ENCODE measurements at places on chromosomes 2 and 18. TPM values are rescaled to one million over a fixed set of nuclear protein-coding genes. Genes with fewer than 3 reads are reported as not detected.

The LAMA3 gene
- 2.1 TPM for total RNA-seq

The CBLN2 gene
- total RNA-seq, result 0.17 TPM

The MC4R gene
- not detected for total RNA-seq

The ZNF519 gene
- 18.5 TPM for total RNA-seq

The RND3 gene
- total RNA-seq, result 49.0 TPM

The UGT1A4 gene
- not detected for total RNA-seq

The FZD7 gene
- total RNA-seq, result 19.0 TPM

The LOXHD1 gene
- not detected for total RNA-seq

The ABCG8 gene
- total RNA-seq, result not detected

The SERPINB13 gene
- not detected for total RNA-seq

The GCG gene
- not detected for total RNA-seq

The CRYBA2 gene
- total RNA-seq, result 0.49 TPM

The UBR3 gene
- total RNA-seq, result 59.8 TPM

The NEURL3 gene
- not detected for total RNA-seq

The SLC66A3 gene
- total RNA-seq, result 10.9 TPM

The GAREM1 gene
- 8.7 TPM for total RNA-seq

The COX7A2L gene
- 98.8 TPM for total RNA-seq

The PHLPP1 gene
- total RNA-seq, result 14.0 TPM

The SERPINB5 gene
- total RNA-seq, result not detected

The PSMA8 gene
- total RNA-seq, result not detected

The AKAIN1 gene
- 14.1 TPM for total RNA-seq

The KCNJ13 gene
- total RNA-seq, result not detected

The ZNF521 gene
- 58.7 TPM for total RNA-seq

The G6PC2 gene
- total RNA-seq, result not detected

The GREB1 gene
- 134 TPM for total RNA-seq

The CCDC178 gene
- total RNA-seq, result not detected

The RUFY4 gene
- not detected for total RNA-seq

The ST8SIA3 gene
- 17.7 TPM for total RNA-seq

The DYNAP gene
- not detected for total RNA-seq

The CAVIN2 gene
- total RNA-seq, result not detected

The NOL4 gene
- total RNA-seq, result 8.6 TPM

The PRKAG3 gene
- not detected for total RNA-seq

The TMEM17 gene
- total RNA-seq, result 0.91 TPM

The INPP5D gene
- total RNA-seq, result 2.2 TPM

The REEP1 gene
- 167 TPM for total RNA-seq

The CHN1 gene
- 212 TPM for total RNA-seq

The RAPGEF4 gene
- total RNA-seq, result 8.7 TPM

The CCDC68 gene
- total RNA-seq, result not detected

The VAPA gene
- 187 TPM for total RNA-seq

The DLGAP1 gene
- 13.6 TPM for total RNA-seq

The STK16 gene
- 32.2 TPM for total RNA-seq

The GPR35 gene
- 1.5 TPM for total RNA-seq

The SERPINB3 gene
- total RNA-seq, result not detected

The FAM168B gene
- total RNA-seq, result 118 TPM

The NGEF gene
- total RNA-seq, result 7.2 TPM

The SCYGR8 gene
- total RNA-seq, result not detected

The PAX8 gene
- total RNA-seq, result 1.4 TPM

The CD8B2 gene
- not detected for total RNA-seq

The EFEMP1 gene
- 1.2 TPM for total RNA-seq

The RGPD4 gene
- 0.12 TPM for total RNA-seq

The ERBB4 gene
- 1.8 TPM for total RNA-seq

The NFU1 gene
- total RNA-seq, result 40.0 TPM

All from glutamatergic neuron (in vitro differentiated cells).